ENCODE measurements at places on chromosomes 7 and 10.

DNA sequence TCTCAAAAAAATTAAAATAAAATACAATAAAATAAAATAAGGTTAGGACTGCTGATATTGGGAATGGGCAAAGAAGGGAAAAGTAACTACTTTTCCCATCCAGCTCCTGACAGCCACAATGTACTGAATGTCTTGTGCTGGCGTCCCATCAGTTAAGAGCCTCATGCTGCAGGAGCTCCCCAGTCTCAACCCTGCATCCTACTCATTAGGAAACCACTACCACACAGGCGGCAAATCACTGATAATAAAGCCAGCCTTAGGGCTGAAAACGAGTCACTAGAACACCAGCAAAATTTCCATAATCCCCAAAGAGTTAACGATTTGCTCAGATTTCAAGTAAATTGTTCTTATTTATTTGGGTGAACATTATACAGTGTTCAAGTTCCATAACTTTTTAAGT, 4.3 kb downstream of the YWHAG start:
- DNase-seq: no peak

DNA sequence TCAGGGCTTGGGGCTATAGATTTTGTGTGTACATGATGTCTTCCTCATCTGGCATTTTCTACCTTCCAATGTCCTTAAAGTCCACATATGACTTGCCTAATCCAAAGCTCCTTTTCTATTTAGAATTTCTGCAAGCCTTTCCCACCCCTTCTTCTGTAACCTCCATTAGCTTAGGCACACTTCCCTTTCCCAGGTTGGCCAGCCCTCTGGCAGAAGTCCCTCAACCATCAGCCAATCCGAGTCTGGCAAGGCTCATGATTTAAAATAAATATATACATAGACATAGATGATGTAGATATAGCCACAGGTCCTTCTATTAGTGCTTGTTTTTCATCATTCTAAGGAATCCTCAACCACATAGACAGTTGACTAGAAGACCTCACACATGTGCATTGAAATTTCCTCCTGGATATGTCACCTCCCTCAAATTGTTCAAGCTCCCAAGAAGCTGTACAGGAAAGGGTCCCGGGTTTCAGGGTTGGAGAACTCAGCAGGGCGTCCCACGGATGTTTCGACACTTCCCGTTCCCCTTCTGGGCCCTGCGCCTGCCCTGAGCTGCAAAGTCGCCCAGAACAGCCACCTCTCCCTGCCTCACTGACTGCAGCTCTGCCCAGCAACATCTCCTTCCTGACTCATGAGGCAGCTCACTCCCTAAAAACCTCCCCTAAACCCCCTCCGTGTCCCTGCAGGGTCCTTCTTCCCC, 20.4 kb upstream of the PIK3AP1 start:
- no peak for DNase-seq

DNA sequence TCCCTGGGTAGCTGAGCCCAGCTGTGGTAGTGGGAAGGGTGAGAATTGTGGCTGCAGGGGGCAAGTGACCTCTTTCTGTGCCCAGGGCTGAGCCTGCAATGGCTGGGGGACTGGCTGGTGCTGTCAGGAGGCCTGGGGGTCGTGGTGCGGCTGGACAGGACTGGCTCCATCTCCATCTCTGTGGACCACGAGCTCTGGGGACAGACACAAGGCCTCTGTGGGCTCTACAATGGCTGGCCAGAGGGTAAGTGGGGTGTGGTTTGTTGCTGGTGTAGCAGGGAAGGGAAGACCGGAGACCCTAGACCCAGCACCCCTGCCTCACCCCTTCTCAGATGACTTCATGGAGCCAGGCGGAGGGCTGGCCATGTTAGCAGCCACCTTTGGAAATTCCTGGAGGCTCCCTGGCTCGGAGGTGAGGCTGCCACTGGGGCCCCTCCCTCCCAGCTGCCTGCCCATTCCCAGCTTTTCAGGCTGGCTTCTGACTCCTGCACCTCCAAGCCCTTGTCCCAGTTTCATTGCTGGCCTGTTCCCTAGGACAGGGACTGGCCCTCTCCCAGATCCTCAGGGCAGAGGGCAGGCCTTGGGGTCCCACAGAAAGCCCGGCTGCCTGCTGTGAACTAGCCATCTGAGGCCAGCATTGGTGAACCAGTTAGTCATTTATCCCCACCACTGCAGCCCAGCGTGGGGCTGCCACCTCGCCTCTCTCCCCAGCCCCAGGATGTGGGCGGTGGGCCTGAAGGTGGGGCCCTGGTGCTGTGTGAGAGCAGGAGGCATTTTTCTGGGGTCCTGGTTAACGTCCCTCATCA, 5.5 kb upstream of the ZNF467 start:
- no peak for DNase-seq

GRCh38 chr10:85635650-85636049, 730.9 kb downstream of the GRID1 start:
- DNase-seq: no peak

DNA sequence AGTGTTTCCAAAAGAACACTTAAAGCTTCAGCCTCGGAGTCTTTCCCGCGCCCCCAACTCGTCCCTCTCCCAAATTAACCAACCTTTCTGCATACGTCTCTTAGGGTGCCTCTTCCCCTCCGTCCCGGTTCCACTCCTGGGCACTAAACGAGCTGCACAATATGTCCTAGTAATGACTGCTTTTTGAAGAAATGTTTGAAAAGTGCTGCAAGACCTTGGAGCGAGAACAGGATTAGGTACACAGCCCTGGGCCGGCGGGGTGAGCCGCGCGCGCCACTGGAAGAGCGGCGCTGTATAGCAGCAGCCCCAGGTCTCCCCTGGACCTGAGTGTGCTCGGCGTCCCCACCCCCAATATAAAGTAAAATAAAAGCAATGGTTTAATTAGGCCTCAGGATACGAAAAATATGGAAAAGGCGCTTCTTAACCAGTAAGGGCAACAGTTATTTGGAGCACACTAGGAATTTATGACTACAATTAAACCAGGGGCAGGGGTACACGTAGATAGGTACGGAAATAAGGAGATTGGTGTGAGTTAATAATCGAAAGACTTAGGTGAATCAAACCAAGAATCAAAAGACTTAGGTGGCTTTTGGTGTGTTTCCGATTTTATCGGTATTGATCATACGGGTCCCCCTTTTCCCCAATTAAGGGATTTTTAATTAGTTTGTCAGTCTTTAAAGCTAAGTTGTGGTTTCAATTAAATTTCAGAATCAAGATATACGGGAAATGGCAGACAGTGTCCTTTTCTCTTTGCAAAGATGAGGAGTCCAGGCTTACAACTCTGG, 1.9 kb downstream of the TET1 start:
- no peak for DNase-seq

GRCh38 chr7:140610204-140611165, 30.1 kb downstream of the DENND2A start:
- no peak for DNase-seq

GRCh38 chr10:50622706-50623662, 772 bp downstream of the SGMS1 start:
- peak; percentile 48 for DNase-seq

GRCh38 chr10:80473692-80474596, 19.8 kb downstream of the TSPAN14 start:
- DNase-seq: no peak

- no peak for DNase-seq
These were observed 87.5 kb downstream of the FRMD4A start for GRCh38 chr10:14243221-14243620.
